ENCODE measurements at places on chromosomes 7 and 10. TPM values are rescaled to one million over a fixed set of nuclear protein-coding genes. Genes with fewer than 3 reads are reported as not detected.

FGFR2 gene
- 13.8 TPM for total RNA-seq

ABCC2 gene
- total RNA-seq, result 1.8 TPM

GALNT11 gene
- 42.7 TPM for total RNA-seq

PLCE1 gene
- total RNA-seq, result 6.2 TPM

SAMD9L gene
- total RNA-seq, result 17.7 TPM

GRCh38 chr7:7100432-7100849 is 81.9 kb upstream of the C1GALT1 start:
- H3K36me3 ChIP-seq, result no peaks in the 10 kb centered on the region
- no peak for DNase-seq
- H3K27me3 ChIP-seq, result no peaks in the 10 kb centered on the region
- H3K4me1 ChIP-seq, result peaks cover 16% of the 10 kb centered on the region

DNA sequence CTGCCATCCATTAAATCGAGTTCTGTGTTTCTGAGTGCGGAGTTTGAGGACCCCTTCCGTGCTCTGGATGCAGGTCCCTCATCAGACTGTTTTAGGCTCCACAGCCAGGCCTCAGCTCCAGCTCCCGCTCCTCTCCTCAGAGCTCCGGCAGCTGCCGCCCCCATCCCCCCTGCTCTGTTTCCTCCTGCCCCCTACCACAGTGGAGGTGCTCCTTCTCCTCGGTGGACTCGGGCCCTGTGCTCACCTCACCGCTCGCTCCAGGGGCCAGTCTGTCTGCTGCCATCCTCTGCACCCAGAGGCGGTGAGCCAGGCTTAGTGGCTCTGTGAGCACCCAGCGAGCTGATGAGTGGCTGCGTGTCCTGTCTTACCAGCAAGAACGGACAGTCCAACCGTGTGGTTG is 21.4 kb upstream of the PRKAR1B start:
- H3K27ac ChIP-seq, result no peak overlapping the region
- H3K27me3 ChIP-seq, result no peaks in the 10 kb centered on the region
- H3K36me3 ChIP-seq, result peaks cover 7% of the 10 kb centered on the region
- DNase-seq, result peak; percentile 74
- no peak overlapping the region for H3K4me3 ChIP-seq
- H3K4me1 ChIP-seq, result peaks cover 10% of the 10 kb centered on the region

- peak overlapping the region; percentile 84 for H3K4me3 ChIP-seq
- DNase-seq, result peak; percentile 43
- H3K27ac ChIP-seq, result peak overlapping the region; percentile 100
- no peaks in the 10 kb centered on the region for H3K36me3 ChIP-seq
- H3K27me3 ChIP-seq, result no peaks in the 10 kb centered on the region
These were observed 110.7 kb downstream of the RALA start for GRCh38 chr7:39733881-39734632.

- peak; percentile 59 for DNase-seq
- H3K27me3 ChIP-seq, result no peaks in the 10 kb centered on the region
- no peaks in the 10 kb centered on the region for H3K4me1 ChIP-seq
- H3K36me3 ChIP-seq, result no peaks in the 10 kb centered on the region
These were observed 37.6 kb downstream of the JAKMIP3 start for GRCh38 chr10:132103116-132103910.

DNA sequence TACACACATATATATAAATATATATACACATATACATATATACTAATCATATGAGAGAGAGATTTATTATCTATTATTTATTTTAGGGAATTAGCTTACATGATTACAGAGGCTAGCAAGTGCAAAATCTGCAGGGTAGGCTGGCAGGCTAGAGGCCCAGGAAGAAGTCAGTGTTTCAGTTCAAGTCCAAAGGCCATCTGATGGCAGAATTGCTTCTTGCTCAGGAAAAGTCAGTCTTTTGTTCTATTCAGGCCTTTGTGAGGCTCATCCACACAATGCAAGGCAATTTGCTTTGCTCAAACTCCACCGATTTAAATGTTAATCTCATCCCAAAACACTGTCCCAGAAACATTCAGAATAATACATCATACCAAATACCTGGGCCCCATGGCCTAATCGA is 2.6 kb upstream of the C10orf120 start:
- no peaks in the 10 kb centered on the region for H3K4me1 ChIP-seq
- H3K27me3 ChIP-seq, result peaks cover 6% of the 10 kb centered on the region
- no peak overlapping the region for H3K4me3 ChIP-seq
- no peak overlapping the region for H3K27ac ChIP-seq
- no peak for DNase-seq
- H3K36me3 ChIP-seq, result no peaks in the 10 kb centered on the region

DNA sequence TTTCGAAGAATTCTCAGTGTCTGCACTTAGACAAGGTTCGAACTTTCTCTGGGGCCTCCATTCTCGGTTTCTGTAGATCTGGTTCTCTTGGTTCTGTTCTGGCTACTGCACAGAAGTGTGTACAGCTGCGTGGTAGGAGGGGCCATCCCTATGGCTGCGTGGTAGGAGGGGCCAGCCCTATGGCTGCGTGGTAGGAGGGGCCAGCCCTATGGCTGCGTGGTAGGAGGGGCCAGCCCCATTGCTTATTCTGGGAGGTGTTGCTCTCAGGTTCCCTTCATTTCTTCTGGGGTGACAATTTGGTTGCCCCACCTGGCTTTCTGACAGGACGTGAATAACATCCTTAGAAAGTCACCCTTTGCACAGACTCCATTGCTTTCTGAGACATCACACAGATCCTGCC is 65.2 kb upstream of the CHST15 start:
- H3K36me3 ChIP-seq, result no peaks in the 10 kb centered on the region
- H3K27ac ChIP-seq, result no peak overlapping the region
- H3K27me3 ChIP-seq, result no peaks in the 10 kb centered on the region
- H3K4me3 ChIP-seq, result no peak overlapping the region

GRCh38 chr10:125146791-125147579 is 13.4 kb downstream of the CTBP2 start:
- peak overlapping the region; percentile 98 for H3K27ac ChIP-seq
- peaks cover 7% of the 10 kb centered on the region for H3K36me3 ChIP-seq
- peaks cover 42% of the 10 kb centered on the region for H3K4me1 ChIP-seq
- DNase-seq, result peak; percentile 96
- H3K27me3 ChIP-seq, result no peaks in the 10 kb centered on the region
- peak overlapping the region; percentile 52 for H3K4me3 ChIP-seq

- peak; percentile 66 for DNase-seq
- no peak overlapping the region for H3K4me3 ChIP-seq
- peaks cover 52% of the 10 kb centered on the region for H3K4me1 ChIP-seq
- H3K36me3 ChIP-seq, result no peaks in the 10 kb centered on the region
These were observed 33.9 kb upstream of the EEPD1 start for GRCh38 chr7:36119005-36119706.

DNA sequence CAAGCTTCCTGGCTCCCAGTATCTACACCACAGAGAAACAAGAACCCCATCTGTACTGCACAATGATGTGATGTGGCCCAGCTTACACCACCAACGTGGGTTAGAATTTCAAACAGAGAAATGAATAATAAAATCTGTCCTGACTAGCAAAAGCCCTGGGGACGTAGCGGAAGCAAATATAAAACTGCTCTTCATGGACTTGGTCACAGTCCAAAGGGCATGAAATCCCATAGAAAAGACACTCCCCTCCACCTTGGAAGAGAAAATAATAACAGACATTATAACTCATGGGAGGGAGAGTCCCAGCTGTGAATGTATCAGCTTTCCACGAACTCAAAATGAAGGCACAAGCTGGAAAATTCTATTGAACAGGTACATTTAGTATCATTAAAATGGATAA is 205.3 kb upstream of the GALNT17 start:
- H3K36me3 ChIP-seq, result no peaks in the 10 kb centered on the region
- H3K4me1 ChIP-seq, result no peaks in the 10 kb centered on the region
- no peak overlapping the region for H3K4me3 ChIP-seq
- DNase-seq, result no peak

- peaks cover 6% of the 10 kb centered on the region for H3K27me3 ChIP-seq
- peak overlapping the region; percentile 91 for H3K4me3 ChIP-seq
- H3K4me1 ChIP-seq, result peaks cover 21% of the 10 kb centered on the region
- no peaks in the 10 kb centered on the region for H3K36me3 ChIP-seq
These were observed 1.1 kb downstream of the PALS2 start for GRCh38 chr7:24574386-24574785.

- DNase-seq, result no peak
- H3K4me3 ChIP-seq, result no peak overlapping the region
- peaks cover 18% of the 10 kb centered on the region for H3K4me1 ChIP-seq
- H3K27me3 ChIP-seq, result peaks cover 47% of the 10 kb centered on the region
These were observed 3.1 kb upstream of the EVX1 start for GRCh38 chr7:27239387-27240014.

GRCh38 chr7:105164751-105165150 is 150.7 kb downstream of the KMT2E start:
- no peak for DNase-seq
- no peak overlapping the region for H3K4me3 ChIP-seq
- peaks cover 27% of the 10 kb centered on the region for H3K36me3 ChIP-seq
- no peaks in the 10 kb centered on the region for H3K4me1 ChIP-seq
- H3K27me3 ChIP-seq, result no peaks in the 10 kb centered on the region

- H3K27me3 ChIP-seq, result no peaks in the 10 kb centered on the region
- H3K4me1 ChIP-seq, result no peaks in the 10 kb centered on the region
- no peak overlapping the region for H3K27ac ChIP-seq
These were observed 9.7 kb downstream of the INTS1 start for GRCh38 chr7:1494447-1494846.
